ENCODE measurements at places on chromosomes 6 and 20.

DNA sequence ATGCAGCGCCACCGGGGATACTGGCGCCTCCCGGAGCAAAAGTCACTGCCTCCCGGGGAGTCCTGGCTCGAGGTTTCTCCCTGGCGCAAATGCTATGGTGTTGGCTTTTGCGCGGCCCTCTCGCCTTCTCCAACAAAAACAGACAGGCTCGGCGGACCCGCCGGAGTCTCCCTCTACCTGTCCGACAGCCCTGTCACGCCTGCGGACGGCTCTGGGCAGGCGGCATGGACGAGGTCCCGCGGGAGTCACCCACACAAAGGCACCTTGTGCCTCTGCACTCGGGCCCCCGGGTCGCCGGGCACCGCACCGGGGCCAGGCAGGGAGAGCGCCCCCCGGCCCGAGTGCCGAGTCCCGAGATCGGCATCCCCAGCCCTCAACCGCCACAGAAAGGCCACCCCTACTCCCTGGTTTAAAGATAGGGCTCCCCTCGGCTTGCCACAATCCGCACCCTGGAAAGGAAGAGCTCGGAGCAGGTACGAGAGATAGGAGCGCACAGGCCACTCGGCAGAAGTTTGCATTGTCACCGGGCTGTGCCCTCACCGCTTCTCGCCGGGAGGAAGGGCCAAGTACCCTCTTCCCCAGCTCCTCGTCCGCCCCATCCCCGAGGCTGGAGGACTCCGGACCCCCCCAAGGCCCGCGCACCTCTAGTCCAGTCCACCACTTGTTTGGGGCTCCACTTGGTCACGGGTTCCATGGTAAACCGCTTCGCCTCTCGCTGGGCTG, 903 bp downstream of the CNKSR3 start:
- no peak for DNase-seq

- DNase-seq, result no peak
Observed at GRCh38 chr20:57407541-57407956, 16.4 kb downstream of the RBM38 start.

- no peak for DNase-seq
Observed at GRCh38 chr6:46626976-46627375, 25.6 kb downstream of the CYP39A1 start.

- DNase-seq, result peak; percentile 75
Observed at GRCh38 chr6:44664716-44665115, 277.2 kb downstream of the CDC5L start.

- peak; percentile 98 for DNase-seq
Observed at GRCh38 chr6:168007592-168008338, 10.3 kb downstream of the KIF25 start.

DNA sequence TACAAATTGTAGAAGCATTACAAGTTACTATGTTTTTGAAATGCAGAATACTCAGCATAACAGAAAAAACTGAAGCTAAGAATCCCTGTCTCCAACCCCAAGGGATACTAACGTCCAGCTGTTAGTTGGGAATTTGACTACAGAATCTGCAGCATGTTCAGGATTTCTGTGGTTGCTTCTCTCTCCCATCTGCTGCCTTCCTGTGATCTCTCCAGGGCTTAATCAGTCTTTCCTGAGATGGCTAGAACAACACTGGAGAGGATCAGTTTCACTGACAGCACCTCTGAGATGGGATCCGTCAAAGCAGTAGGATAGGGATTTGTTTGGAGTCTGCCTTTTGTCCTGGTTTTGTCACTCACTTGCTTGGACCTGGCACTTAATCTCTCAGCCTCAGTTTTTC, 73.3 kb upstream of the NUP153 start:
- no peak for DNase-seq

All from fibroblast of skin of scalp (primary cell).